ENCODE measurements at places on chromosomes 12 and 14.

DNA sequence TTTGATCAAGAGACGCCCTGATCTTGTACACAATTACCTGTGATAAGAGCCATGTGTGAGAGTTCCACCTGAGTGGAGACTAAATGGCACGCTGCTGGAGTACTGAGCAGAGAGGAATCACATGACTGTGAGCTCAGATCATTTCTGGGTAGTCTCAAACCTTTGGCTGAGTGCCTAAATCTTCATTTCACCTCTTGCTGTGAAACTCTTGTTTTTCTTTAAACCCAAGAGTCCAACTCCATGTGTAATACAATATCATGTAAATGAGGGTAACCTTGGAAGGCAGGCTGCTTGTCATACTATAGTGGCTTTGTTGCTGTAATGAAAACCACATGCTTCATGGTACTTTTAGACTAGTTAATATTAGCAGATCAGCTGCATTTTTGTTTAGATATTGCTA lies 156.9 kb downstream of the CAND1 start:
- peak; percentile 44 for DNase-seq

DNA sequence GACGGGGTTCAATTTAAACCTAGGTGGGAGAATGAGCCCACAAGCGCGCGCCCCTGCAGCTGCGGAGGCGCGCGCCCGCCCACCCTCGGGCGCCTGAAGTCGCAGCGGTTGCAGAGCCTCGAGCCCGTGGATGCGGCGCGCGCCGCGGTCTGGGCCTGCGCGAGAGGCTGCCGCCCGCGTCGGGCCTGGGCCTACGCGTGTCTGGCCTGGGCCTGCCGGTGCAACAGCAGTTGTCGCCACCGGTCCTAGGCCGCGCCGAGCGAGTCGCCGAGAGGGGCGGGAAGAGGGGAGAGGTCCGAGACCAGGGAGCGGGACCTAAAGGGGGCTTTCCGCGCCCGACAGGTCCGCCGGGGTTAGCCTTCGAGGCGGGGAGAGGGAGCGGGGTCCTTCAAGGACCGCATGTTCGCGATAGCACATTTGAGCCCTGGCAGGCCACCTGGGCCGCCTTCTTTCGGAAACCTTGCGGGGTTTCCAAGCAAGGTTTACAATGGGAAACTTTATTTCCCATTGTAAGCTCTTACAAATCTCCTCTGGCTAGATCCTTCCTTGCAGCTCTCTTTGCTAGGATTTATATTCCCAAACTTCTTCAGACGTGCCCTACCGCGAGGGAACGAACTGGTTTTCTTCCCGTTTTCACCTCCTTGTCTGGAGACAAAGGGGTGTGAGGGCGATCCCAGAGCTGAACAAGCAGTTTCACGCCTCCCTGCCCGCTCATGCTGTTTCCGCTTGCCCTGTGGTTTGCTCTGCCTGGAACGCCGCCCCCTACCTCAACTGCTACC lies 6.8 kb downstream of the SIX6 start:
- peak; percentile 75 for DNase-seq

DNA sequence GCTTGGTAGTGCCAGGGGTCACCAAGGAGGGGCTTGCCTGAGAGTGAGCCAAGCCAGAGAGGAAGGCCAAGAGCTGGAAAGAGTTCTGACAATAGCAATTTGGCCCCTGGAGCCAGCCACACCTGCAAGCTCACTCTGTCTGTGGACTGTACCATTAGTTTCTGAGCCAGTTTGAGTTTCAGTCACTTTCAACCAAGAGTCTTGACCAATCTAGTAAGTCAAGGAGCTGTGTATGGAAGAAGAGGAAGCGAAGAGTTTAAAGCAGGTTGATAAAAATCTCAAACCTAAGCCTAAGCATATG lies 38.5 kb downstream of the NT5DC3 start:
- no peak for DNase-seq

DNA sequence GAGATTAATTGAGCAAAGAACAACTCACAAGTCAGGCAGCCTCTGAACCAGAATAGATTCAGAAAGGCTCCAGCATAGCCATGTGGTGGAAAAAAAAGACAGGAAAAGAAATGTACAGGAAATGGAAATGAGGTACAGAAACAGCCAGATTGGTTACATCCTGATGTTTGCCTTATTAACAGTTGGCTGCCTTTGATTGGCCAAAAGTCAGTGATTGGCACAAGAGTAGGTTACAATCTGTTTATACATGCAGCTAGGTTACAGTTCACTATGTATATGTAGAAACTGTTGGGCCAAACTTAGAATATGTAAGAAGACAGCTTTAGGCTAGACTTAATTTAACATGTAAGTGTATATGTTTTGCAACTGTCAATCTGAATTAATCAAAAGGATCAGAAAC lies 118.9 kb downstream of the UNC79 start:
- no peak for DNase-seq

DNA sequence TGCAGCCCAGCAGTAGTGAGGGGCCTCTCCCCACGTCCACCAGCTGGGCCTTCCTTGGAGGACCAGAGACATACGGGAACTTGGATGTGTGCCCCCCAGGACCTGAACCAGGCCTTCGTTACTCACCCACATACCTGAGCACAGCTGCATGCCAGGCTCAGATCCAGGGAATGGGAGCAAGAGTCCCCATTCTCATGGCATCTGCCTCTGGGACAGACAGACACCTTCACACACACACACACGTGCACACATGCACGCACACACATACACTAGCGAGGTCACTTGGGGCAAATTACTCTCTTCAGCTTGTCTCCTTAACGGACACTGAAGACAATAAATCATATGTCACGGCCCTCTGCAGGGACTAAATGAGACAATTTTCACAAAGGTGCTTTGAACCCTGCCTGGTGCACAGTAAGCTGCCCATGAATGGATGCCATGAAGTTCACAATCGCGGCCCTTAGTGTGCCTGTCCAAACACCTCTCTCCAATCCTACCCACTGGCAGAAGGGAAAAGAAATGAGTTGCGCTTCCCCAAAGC lies 5.7 kb downstream of the SCARB1 start:
- no peak for DNase-seq
